ENCODE measurements at places on chromosomes 3 and 15.

GRCh38 chr3:101758224-101758623 is 20.8 kb upstream of the NXPE3 start:
- no peak for DNase-seq

- no peak for DNase-seq
Measured at GRCh38 chr3:96843505-96844203, 29.3 kb downstream of the EPHA6 start.

GRCh38 chr3:179474480-179474879 is 23.2 kb upstream of the GNB4 start:
- DNase-seq: no peak

- no peak for DNase-seq
Measured at GRCh38 chr15:48285329-48286214, 45.7 kb upstream of the DUT start.

DNA sequence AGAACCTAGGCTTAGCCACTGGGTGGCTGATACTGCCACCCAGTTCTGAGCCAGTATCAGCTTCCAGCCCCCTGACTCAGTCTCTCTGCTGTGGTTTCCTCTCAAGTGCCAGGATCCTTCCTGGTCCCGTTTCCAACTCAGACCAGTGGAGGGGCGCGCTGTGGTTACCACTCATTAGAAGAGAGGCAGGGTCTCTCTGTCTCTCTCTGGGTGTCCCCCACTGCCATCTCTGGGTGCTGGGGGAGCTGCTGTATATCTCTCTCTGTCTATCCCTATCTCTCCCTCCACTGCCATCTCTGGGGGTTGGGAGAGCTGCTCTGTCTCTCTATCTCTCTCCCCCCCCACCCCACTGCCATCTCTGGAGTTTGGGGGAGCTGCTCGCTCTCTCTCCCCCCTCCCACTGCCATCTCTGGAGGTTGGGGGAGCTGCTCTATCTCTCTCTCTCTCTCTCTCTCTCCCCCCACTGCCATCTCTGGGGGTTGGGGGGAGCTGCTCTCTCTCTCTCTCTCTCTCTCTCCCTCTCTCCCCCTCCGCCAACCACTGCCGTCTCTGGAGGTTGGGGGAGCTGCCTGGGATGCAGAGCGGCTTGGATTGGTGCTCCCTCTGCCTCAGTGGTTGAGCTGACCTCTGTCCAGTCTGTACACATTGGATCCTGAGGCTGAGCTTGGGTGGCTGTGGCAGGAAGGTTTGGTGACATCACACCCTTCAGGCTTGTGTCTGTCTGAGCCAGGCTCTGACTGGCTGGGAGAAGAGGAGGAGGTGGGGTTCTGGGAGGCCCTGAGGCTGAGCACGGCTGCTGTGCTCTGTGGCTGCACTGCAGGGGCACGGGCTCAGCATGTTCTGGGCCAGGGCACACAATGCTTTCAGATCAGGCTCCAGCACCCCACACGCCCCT is 98.9 kb downstream of the APBA2 start:
- DNase-seq: no peak

DNA sequence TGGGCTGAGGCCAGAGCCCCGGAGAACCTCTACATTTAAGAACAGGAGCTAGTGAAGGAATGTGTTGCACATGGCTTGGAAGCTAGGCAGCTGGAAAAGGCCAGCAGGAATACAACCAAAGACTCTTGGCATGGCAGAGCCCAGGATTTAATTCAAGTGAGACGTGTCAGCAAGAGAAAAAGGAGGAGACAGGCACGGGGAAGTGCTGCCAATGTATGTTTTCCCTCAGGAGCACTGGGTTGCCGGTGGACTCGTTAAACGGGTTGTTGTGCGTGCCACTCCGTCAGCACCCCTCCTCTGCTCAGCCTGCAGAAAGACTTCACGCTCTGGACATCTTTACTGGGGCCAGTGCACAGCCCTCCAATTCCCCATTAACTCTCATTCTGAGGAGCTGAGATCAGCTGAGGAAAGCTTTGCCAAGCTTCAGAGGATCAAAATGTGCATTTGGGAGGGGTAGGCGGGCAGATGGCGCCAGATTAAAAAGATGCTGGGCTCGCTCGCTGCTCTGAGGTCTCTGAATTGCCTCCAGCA is 103.7 kb downstream of the PDZRN3 start:
- no peak for DNase-seq

- DNase-seq: no peak
Measured at GRCh38 chr15:39649757-39650156, 68.9 kb downstream of the THBS1 start.

- no peak for DNase-seq
Measured at GRCh38 chr3:30638685-30639412, 32.4 kb downstream of the TGFBR2 start.

- no peak for DNase-seq
Measured at GRCh38 chr15:57992761-57993355, 72.7 kb downstream of the ALDH1A2 start.

DNA sequence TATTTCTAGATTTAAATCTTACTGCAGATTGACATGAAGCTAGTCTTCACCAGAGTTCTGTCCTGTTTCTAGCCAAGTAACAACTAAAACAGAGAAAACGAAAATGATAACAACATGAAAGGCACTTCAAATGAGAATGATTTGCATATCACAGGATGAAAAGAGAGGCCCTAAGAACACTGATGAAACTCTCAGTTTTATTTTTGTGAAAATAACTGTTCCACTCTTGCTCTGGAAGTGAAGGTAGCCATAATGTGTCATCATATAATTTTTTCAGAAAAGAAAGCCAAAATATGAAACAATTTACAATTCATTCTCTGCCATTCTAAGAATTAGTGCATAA is 274.4 kb downstream of the ADAMTSL3 start:
- DNase-seq: no peak

GRCh38 chr3:4776980-4777581 is 202.2 kb upstream of the BHLHE40 start:
- no peak for DNase-seq

DNA sequence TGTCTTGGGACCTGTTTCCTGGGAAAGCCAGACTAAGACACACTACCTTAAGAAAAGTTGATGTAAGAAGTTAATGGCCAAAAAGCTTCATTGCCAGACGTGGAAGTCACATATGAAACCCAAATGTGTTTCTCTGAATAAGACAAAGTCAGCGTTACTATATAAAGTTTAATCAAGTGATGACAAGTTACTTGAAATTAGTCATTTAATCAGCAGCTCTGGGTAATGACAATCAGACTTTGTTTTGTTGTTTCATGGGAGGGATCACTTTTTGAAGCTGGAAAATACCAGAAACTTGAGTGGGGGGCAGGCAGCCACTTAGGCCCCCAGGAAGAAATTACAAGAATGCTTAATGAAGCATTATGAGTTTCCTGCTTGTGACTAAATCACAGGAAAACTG is 218.6 kb downstream of the PTPRG start:
- no peak for DNase-seq

DNA sequence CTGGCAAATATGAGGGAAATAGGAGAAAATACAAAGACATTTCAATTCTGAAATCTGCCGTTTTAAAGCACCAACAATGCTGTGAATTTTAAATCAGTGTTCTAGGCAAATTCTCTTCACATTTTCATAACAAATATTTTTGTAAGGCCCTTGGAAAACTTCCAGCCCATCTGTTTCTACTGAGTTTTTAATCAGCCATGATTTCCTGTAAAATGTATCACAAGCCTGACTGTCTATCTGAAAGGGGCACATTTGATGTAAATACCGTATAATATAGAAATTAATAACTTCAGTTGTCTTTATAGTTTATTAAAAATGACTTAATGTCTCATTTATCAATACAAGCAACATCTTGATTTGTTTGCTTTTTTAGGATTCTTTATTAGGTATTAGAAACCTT is 454.7 kb downstream of the PYDC2 start:
- no peak for DNase-seq

DNA sequence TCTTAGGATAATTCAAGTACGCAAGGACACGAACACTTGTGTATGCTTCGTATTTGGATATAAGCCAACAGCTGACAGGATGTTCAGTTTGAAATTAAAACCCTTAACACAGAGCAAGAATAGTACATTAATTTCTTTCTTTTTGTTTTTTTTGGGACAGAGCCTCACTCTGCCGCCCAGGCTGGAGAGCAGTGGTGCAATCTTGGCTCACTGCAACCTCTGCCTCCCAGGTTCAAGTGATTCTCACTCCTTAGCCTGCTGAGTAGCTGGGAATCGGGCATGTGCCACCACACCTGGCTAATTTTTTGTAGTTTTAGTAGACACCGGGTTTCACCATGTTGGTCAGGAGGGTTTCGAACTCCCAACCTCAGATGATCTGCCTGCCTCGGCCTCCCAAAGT is 32.4 kb downstream of the TOMM70 start:
- no peak for DNase-seq

- no peak for DNase-seq
Measured at GRCh38 chr15:66747886-66748707, 46.1 kb downstream of the SMAD6 start.

- DNase-seq: no peak
Measured at GRCh38 chr3:125435231-125435630, 60.1 kb upstream of the ZNF148 start.

GRCh38 chr3:122097141-122097540 is 42.0 kb downstream of the CD86 start:
- DNase-seq: no peak

DNA sequence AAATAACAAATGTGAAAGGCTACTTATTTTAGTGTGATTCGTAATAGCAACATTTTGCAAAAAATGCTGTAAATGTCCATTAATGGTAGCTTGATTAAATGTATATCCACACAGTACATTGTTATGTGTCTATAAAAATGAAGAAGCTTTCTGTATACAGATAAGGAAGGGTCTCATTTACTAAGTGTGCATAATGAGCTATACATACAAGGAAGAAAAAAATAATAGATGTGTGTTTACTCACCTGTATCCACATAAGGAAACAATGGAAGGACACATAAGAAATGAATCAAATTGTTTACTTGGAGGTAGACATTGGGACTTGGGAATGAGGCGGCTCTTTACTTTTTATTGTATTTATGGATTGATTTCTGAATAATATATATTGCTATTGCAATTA is 34.9 kb downstream of the MED12L start:
- DNase-seq: no peak

- no peak for DNase-seq
Measured at GRCh38 chr3:148459931-148460513, 237.7 kb upstream of the AGTR1 start.

DNA sequence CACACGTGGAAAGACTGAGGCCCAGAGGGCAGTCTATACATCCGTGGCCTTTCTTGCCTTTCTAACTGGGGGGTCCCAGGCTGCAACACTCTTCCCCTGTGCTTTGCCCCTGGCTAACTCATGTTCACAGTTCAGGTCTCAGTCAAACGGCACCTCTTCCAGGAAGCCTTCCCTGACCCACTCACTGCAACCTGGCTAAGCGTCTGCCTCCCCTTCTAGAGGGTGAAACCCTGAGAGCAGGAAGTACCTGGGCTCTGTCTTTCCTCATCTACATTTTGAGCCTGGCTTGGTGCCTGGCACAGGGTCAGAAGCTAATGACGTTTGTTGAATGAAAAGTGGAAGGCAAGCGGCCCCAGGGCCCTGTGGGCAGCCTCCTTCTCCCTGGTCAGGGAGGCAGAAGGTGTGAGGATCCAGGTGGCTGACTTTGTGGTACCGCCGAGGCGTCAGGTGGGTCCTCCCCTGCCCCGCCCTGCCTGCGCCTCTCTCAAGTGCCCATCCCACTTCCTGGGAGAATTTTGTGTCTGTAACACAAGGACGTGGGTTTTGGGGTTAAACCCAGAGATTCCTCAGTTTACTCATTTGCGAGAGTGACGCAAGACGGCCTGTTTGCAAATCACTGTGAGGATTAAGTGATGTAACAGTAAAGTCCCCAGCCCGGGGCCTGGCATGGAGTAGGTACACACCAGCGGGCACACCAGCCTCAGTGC is 32.1 kb downstream of the DNASE1L3 start:
- DNase-seq: no peak

DNA sequence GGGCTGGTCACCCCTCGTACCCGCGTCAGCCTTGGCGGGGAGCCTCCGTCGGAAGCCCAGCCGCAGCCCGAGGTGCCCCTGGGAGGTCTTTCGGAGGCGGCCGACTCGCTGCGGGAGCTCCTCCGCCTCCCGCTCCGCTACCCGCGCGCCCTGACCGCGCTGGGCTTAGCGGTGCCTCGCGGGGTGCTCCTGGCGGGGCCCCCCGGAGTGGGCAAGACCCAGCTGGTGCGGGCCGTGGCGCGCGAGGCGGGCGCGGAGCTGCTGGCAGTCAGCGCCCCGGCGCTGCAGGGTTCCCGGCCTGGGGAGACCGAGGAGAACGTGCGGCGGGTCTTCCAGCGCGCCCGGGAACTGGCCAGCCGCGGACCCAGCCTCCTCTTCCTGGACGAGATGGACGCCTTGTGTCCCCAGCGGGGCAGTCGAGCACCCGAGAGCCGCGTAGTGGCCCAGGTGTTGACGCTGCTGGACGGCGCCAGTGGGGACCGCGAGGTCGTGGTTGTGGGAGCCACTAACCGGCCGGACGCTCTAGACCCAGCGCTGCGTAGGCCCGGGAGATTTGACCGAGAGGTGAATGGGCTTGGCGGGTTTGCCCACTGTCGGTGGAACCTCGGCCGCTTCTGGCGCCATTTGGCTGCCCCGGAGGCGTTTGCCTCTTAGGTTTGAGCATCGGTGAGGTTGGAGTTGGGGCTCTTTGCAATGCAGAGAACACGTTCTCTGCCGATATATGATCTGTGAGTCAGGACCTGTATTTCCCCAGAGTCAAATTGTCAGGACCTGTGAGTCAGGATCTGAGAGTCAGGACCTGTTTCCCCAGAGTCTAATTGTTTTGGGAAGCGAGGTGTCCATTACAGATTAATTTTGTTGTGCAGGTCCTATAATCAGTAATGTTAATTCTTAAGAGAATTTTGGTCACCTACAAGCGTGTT is 24.9 kb upstream of the GATM start:
- no peak for DNase-seq

DNA sequence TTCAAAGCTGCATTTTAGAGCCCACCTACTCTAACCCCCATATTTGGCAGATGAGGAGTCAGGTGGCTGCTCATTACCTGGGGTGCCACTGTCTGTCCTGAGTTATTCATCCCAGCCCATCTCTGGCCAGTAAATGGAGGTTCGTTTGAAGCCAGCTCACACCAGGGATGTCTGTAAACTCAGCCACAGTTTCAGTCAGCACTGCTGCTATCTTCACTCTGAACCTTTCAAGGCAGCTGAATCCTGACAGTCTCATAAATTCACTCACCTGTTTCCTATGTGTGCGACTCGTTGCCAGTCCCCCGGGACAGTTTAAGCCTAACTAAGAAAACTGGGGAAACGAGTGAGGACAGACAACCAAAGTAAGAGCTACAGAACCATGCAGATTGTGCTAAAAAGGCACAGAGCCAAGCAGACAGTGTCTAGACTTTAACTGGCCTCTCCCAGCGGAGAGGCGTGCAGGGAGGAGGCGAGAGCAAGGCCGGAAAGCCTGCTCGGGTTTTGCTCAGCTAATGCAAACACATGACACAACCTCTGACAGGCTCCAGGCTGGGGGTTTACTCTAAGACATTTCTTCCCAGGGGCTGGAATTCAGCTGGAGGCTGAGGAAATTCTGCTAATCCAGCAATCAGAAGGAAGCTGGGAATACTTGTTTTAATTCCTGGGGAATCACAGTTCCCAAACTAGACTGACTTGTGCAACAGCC is 12.0 kb downstream of the FSTL1 start:
- DNase-seq: no peak

GRCh38 chr3:178170698-178171535 is 365.3 kb upstream of the KCNMB2 start:
- DNase-seq: no peak

- no peak for DNase-seq
Measured at GRCh38 chr3:8555113-8555661, 53.6 kb downstream of the LMCD1 start.

GRCh38 chr3:152241142-152242017 is 27.3 kb upstream of the MBNL1 start:
- DNase-seq: no peak
